SK-N-DZ (cell line): ENCODE measurements at places on chromosomes 6 and 20.

DNA sequence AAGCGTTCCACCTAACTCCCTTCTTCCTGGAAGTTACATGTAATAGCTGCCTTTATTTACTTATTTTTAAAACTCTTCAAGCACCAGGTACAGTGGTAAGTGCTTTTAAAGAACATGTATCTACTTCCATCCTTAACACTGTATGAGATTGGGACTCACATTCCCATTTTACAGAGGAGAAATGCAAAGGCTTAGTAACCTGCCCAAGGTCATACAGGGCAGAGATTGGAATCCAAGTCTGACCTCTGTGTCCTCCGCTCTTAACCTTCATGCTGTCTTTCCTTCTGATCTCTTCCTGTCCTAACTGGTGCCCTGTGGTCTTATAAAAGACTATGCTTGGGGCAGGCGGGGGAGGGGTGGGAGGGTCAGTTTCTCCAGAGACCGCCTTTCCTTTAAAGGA is 1.6 kb downstream of the B4GALT5 start:
- DNase-seq = no peak

DNA sequence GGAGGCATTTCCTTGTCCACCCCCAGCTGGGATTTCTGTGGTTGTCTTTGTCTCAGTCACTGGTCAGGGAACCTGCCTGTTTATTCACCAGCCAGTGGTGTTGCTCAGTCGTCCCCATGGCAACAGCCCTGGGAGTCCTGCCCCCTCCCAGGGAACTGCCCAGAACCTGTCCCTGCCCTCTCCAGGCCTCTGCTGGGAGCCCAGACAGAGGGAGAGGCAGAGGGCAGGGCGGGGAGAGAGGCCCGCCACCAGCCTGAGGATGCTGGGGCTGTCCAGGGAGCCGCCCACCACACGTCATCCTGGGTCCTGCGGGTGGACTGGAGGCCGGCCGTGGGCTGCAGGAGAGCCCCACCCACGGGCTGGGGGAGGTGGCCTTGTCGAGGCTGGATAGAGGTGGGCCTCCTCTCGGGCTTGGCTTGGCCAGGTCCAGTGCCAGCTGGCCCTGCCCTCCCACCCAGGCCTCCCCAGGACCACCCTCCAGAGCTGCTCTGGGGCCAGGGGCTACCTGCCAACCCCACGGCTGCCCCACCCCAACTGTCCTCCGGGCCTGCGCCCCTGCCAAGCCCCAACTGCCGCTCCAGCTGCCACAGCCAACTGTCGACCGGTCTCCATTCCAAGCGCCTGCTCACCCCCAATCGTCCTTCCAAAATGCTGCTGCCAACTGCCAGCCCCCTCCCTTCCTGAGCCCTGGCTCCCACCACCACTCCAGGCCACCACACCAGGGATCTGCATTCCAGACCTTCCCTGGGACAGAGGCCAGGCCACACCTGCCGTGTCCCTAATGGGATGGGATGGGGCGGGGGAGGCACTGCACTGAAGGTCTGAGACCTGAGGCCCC is 4.2 kb upstream of the ZBTB46 start:
- DNase-seq = peak; percentile 96

GRCh38 chr20:53760025-53760441 is 166.4 kb upstream of the ZNF217 start:
- DNase-seq = no peak

DNA sequence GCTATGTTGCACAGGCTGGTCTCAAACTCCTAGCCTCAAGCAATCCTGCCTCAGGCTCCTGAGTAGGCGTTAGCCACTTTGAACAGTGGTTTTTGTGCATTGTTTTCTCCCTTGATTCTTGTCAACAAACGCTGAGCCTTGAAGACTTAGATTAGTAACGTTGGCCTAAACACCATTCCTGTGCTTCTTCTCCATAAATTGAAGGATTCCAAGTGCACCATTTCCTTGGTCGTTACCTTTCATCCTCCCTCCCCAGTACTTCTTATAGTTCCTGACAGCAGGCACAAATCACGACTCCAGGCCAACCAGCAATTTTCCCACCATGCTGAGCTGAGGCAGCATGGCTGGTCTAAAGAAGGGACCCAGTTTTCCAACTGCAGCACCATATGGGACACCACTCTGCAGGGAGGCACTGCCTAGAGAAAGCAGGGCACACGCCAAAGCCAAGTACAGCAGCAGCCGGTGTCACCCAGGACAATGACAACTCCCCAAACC is 8.9 kb downstream of the RPS10 start:
- no peak for DNase-seq

DNA sequence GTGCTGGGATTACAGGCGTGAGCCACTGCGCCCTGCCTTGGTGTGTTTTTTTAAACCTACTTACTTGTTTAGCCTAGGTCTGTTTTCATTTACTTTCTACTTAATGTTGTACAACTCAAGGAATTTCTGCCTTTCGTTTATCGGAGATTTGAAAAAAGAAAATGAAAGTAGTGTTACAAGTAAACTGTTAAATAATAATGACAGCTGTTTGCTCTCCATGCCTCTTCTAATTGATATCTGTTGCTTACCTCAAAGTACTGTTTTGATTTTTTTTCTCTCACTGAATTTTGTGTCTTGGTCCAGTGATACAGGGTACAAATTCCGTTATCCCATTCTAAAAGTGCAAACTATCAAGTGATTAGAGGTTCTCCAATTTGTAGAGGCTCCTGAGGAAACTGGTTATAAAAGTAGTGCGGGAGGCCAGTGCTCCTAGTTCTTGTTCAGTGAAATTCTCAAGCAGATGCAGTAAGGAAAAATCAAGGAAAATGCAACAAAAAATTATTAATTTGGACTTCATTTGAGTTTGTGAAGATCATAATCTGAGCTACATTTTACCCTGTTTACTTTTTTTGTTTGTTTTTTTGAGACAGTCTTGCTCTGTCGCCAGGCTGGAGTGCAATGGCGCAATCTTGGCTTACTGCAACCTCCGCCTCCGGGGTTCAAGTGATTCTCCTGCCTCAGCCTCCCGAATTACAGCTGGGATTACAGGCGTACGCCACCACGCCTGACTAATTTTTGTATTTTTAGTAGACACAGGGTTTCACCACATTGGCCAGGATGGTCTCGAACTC is 2.2 kb downstream of the UBR2 start:
- DNase-seq = no peak

DNA sequence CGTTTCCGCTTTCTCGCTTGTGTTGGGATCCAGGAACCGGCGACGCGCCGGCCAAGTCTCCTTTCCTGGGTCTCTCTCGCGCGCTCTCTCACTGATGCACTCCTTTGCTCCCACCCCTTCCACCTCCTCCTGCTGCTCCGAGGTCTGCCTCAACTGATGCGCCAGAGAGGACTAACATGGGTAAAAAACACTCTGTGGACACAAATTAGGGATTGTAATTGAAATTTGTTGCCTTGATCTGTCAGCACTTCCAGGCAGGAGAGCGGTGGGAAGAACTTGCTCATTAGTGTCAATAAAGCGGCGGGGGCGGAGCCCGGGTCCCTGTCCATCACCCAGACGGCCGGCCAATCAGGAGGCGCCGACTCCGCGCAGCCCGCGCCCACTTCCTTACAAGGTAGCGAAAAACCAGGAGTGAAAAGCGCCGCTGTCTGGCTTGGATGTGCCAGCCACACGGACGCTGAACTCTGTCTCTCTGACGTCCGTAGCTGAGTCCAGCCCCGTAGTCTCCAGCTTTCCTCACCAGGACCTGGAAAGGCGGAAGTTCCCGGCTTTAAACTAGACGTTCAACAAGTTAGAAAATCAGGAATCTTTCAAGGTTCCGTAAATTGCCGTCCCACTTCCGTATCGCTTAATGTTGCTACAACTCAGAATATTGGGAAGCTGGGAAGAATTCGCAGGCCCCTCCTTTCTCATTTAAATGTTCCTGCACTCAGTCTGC is at the start of gene TBX18:
Gene TBX18, minus strand, starts transcription at position 267 of the 718 bp plus-strand sequence. CDS start 417 bp downstream, outside the sequence.
- peak; percentile 91 for DNase-seq

DNA sequence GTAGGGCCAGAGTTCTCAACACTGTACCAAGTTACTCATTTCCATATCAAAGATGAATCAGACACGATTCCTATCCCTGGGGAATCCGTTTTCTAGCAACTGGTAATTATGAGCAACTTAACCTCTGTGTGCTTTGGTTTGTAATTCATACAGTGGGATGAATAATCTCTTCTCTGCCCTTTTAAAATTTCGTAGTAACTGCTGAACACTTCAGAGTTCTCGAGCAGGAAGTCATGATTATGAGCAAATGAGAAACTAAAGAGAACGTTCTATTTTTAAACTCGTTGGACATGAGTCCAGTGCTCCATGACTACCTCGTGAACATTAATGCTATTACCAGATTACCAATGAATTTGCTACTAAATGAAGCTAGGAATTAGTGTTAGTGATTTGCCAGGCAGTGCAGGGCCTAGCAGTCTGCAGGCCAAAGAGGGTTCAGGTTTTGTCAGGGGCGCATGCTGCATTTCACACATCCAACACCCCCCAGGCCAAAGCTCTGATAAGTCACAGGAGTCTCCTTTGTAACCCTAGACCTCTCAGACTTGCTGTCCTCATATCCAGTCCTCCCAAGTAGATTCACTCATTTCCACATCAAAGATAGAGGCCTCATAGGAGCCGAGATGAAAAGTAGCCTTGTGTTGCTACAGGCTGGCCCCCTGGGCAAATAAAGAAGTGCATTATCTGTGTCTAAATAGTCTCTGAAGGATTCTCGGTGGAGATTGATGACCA is 45.8 kb upstream of the VSTM2L start:
- DNase-seq = no peak

- no peak for DNase-seq
These were observed 32.6 kb upstream of the TBC1D7 start for GRCh38 chr6:13360671-13361540.
